ENCODE measurements at places on chromosomes 7 and 10.

DNA sequence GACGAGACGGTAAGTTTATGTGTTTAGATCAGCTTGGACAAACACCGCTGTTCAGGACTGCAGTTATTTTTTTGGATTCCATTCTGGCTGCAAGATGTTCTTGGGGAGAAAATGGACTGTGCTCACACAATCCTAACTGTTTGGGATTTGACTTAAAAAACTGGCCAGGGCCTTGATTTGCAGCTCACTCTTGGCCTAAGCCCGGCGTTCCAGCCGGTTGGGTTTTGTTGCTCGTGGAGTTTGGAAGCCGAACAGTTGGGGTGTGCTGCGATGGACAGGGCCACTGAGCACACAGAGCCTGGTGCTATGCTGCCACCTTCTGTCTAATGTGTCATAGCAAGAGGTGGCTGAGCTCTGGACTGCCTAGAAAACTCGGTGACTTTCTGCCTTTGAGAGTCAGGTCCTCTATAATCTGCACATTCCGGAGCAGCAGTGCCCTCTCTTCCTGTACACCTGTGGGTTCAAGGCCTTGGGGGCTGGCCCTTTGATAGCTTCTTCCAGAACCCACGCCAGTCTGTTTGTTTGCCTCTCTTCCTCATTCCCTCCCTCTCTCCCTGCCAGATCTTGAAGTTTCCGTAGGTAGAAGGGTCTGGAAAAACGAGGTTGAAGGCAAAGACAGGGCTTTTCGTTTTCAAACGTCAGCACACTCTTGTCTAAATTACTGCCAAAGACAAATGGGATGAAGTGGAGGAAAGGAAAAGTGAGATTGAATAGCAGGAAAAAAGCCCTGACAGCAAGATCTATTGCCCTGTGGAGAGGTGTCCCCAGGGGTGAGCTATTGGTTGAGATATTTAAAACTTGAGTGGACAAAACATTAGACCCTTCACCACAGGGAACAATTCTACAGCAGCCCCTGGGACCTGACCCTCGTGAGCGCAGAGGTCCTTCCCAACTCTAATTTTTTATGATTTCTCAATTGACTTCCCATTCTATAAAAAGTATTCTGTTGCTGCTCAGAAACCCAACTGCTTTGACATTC is 167.5 kb upstream of the HABP2 start:
- DNase-seq = peak; percentile 19

GRCh38 chr7:2985866-2986265 is 57.8 kb downstream of the CARD11 start:
- no peak for DNase-seq

DNA sequence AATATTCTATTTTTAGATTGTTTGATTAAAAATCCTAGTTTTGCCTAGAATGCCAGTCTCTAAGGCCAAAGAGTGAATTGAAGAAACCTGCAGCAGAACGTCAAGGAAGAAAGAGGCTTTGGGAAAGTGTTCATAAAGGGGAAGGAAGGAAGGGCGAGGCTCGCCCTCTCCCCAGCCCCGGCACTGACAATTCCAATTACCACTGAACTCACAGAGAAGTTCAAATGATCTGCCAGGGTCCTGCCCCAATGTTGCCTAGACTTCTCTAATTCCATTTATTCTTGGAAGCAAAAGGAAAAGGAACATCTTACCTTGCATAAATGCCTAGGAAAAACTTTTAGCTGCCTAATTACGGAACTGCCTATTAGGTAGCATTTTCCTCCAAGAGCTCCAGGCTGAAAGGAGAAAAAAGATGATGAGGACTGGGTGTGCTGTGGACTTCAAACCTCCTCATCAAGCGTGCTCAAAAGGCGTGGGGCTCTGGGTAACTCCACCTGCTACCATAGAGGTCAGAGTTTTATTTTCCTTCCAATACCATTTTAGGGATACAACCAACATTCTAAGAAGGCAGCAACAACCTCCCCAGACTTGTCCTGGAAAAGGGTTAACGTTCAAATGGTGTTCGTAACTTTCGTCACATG is 134.5 kb downstream of the PKD1L1 start:
- DNase-seq = no peak

DNA sequence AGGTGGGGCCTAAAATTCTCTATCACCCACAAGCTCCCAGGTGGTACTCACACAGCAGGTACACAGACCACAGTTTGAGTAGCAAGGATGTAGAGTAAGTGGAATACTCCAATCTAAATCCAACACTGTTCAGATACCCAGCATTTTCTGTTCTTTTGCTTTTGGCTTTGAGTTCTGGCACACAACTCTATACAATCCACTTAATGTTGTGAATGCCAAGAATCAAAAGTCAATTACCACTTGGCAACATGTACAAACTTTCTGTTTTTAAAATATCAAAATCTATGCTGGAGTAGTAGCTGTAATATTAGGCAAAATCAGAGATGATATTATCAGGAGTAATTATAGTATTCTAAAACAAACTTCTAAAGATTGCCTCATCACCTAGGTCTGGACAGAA is 133.4 kb upstream of the LRRTM3 start:
- no peak for DNase-seq

DNA sequence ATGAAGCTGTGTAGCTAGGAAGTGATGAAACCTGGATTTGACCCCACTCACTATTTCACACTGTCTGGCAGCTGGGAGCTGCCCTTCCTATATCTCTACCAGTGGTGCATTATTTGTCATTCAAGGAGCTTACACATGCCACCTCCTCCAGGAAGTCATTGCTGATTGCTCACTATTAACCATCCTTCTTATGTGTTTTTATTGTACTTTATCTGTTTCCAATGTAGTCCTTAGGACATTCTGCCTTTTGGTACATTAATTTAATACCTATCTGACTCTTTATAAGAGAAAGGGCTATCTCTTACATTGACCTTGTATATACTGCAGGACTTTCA is 31.0 kb downstream of the HHEX start:
- DNase-seq = no peak

GRCh38 chr7:20282959-20283358 is 47.7 kb upstream of the ITGB8 start:
- no peak for DNase-seq

- DNase-seq = no peak
Measured at GRCh38 chr10:60731134-60731885, 47.0 kb upstream of the CDK1 start.

- no peak for DNase-seq
Measured at GRCh38 chr10:114749510-114749909, 72.1 kb upstream of the FHIP2A start.

DNA sequence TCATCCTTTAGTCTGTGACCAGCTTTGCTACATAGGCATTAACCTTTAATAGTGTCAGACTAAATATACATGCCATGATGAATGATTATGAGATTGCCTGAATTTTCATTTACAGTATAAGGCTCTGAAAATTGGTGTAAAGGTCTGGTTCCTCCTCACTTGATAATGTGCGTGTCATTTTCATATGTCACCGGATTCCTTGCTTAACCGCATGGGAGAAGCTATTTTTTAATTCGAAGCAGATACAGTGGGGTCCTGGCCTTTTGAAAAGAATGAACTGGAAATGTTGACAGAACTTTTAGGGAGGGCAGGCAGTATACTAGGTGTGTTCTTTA is 192.4 kb upstream of the SH2B2 start:
- no peak for DNase-seq

DNA sequence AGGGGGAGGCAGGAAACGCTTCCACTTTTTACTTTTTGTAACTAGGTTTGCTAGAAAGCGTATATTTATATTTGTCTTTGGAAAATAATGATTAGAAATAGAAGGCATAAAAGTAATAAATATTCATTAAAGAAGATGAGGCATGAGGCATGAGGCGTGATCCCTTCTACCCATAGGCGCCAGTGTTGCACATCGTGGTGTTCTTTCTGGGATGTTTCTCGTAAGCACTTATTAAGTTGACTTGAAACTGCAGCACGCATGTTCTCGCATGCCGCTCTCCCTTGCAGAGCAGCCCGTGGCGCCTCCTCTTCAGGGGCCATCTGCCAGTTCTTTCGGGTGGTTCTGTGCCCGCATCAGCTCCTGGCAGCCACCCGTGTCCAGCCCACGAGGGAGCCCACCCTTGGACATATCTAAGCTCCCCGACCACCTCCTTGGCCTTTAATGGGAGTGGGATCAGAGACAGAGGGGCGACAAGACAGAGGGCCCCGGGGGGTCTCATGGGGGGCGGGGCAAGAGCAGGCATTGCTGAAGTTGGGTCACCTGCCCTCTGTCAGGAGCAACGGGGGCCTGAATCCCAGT is 28.5 kb upstream of the CSGALNACT2 start:
- DNase-seq = no peak

- DNase-seq = no peak
Measured at GRCh38 chr7:106844279-106844997, 20.6 kb upstream of the PIK3CG start.

DNA sequence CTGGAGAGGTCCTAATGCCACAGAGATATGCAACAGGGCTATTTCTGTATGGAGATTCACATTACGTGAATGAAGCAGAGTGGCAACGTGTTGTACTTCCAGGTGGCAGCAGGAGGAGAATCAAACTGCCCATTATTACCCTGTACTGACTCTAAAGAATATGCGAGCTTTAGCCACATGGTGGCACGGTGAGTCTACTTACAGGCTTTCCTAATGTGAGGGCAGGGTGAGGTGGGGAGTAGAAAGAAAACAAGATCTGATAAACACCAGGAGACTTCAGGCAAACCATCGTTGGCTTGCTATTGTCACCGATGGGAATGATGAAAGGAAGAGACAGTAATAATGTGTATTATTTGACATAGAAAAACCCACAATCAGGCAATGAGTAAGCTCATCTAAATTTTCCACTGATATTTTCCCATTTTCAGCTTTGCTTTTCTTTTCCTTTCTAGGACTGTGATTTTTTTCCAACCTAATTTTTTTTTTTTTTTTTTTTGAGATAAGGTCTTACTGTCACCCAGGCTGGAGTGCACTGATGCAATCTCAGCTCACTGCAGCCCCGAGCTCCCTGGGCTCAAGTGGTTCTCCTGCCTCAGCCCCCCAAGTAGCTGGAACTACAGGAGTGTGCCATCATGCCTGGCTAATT is 164.3 kb downstream of the BTAF1 start:
- peak; percentile 65 for DNase-seq

GRCh38 chr10:107264742-107265141 is 100.2 kb upstream of the SORCS1 start:
- no peak for DNase-seq

- DNase-seq = no peak
Measured at GRCh38 chr7:37947941-37948210, 27.4 kb downstream of the EPDR1 start.

GRCh38 chr10:87829986-87830729 is 12.1 kb upstream of the ATAD1 start:
- no peak for DNase-seq

GRCh38 chr10:102802920-102803534 is 34.2 kb downstream of the CYP17A1 start:
- no peak for DNase-seq

- DNase-seq = no peak
Measured at GRCh38 chr10:114374053-114374791, 30.1 kb downstream of the AFAP1L2 start.

DNA sequence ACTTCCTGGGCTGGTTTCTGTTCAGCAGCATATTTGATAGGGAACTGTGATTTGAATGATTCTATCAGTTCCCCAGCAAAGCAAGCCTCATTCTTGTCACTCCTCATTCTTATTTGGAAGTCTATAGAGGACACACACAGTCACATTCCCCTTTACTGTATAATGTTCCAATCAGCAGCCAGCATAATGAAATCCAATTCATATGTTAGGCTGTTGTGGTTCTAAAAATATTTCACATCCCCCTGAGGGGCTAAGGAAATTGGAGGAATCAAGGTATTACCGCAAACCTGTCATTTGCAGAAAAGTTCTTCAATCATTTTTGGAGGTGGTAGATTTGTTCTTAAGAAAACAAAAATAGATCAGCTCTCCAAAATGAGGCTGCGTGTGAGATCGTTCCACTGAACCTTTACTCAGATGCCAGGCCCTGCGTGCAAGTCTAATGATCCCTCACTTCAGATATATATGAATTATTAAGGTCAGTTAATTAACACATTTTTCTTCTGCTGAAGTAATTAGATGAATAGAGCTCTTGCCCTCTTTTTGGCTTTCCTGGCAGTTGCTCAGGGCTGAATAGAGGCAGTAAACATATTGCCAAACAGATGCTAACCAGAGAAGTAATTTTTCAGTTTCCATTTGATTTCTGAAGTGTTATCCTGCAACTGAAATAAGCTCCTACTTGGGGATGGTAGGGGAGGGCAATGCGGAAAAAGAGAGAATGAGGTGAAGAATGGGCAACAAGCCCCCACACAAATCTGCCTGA is 31.8 kb downstream of the LSMEM1 start:
- DNase-seq = no peak

GRCh38 chr10:79982362-79982800 is 33.5 kb upstream of the SFTPD start:
- DNase-seq = no peak

Measured in COR-L47 (cell line).